ENCODE measurements at places on chromosomes 4 and X. TPM values are rescaled to one million over a fixed set of nuclear protein-coding genes. Genes with fewer than 3 reads are reported as not detected.

Gene IL21
- total RNA-seq: not detected

Gene TCEANC
- total RNA-seq: 1.9 TPM

Gene TIMM8A
- 4.1 TPM for total RNA-seq

Gene TEX11
- not detected for total RNA-seq

Gene CFAP99
- not detected for total RNA-seq

Gene TMEM271
- total RNA-seq: not detected

Gene FAM47A
- not detected for total RNA-seq

Gene STBD1
- 16.9 TPM for total RNA-seq

Gene DCLK2
- 0.96 TPM for total RNA-seq

Gene SCLT1
- total RNA-seq: 6.0 TPM

Gene MTTP
- under 0.01 TPM for total RNA-seq

Gene SPATA18
- 15.8 TPM for total RNA-seq

Gene NPY5R
- under 0.01 TPM for total RNA-seq

Gene IL2RG
- total RNA-seq: not detected

Gene SATL1
- total RNA-seq: not detected

Gene CLCN5
- total RNA-seq: 7.2 TPM

Gene FAM9C
- not detected for total RNA-seq

Gene WWC2
- total RNA-seq: 18.3 TPM

Gene OTC
- not detected for total RNA-seq

Gene PRR32
- total RNA-seq: not detected

Gene USP51
- total RNA-seq: 0.24 TPM

Gene MOB1B
- 12.1 TPM for total RNA-seq

Gene FAM133A
- not detected for total RNA-seq

Gene CCKAR
- not detected for total RNA-seq

Gene MAP3K15
- not detected for total RNA-seq

Gene CSN1S1
- total RNA-seq: not detected

Gene LRIT3
- total RNA-seq: 0.21 TPM

Gene F11
- not detected for total RNA-seq

Gene ETDA
- not detected for total RNA-seq

Gene GPC3
- total RNA-seq: under 0.01 TPM

Gene CDKL2
- 1.1 TPM for total RNA-seq
